ENCODE measurements at places on chromosomes 6 and 20.

DNA sequence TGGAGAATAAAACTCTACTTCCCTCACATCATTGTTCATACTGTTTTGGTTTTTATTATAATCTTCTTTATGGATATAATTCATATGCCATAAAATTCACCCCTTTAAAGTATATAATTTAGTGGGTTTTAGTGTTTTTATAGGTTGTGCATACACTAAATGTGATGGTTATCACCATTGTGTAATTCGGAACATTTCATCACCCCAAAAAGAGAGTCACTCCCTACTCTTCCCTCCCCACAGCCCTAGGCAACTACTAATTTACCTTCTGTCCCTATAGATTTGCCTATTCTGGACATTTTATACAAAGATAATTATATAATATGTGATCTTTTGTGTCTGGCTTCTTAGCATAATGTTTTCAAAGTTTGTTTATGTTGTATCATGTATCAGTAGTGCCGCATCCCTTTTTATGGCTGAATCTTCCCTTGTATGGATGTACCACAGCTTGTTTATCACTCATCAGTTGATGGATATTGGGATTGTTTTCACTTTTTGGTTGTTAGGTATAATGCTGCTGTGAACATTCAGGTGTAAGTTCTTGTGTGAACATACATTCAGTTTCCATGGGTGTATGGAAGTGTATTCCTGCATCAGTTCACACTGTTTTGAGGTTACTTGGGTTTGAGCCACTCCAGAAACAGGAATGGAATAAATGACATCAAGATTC lies 4.2 kb downstream of the TM9SF4 start:
- DNase-seq = no peak

GRCh38 chr20:32140603-32141002 lies 31.1 kb downstream of the TM9SF4 start:
- no peak for DNase-seq

GRCh38 chr20:5843054-5843592 lies 92.9 kb downstream of the SHLD1 start:
- no peak for DNase-seq

DNA sequence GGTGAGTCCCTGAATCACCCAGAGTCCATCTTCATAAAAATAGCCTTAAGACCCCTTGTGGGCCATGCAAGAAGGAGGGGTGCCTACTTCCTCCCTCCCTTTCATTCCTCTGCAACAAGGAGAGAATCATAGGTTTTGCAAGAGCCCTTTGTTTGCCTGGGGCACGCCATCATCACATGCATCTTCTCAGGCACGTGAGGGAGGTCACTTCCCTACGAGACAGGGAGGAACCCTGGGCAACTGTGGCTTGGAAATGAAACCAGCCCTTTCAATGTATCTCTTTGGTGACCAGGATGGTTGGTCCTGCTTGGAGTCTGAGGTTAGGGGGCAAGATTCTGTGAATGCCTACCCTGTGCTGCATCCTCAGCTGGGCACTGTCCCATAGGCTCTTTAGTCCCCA lies 194.8 kb downstream of the MAFB start:
- no peak for DNase-seq

GRCh38 chr20:51554538-51555165 lies 12.1 kb upstream of the NFATC2 start:
- no peak for DNase-seq

GRCh38 chr20:13422637-13423036 lies 201.6 kb downstream of the ISM1 start:
- DNase-seq = no peak

GRCh38 chr6:56913285-56914074 lies 41.4 kb upstream of the BEND6 start:
- no peak for DNase-seq

GRCh38 chr6:152129691-152130151 lies 322.2 kb downstream of the ESR1 start:
- DNase-seq = no peak

DNA sequence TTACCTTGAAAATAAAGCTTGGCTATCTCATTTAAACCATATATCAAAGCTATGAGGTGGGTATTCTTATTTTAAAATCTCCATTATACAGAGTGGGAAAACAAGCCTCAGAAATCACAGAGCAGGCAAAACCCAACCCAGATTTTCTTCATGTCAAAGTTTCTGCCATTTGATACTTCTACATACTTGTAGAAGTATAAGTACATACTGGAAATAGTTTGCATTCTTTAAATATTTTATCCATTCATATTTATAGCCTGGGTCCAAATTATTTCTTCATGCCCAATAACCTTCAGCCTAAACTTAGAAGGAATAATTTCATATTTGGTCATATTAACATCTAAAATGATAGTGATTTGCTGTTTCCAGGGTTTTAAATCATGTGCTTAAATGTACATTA lies 61.8 kb downstream of the MLIP start:
- DNase-seq = no peak

GRCh38 chr6:73036689-73037088 lies 188.6 kb downstream of the KHDC1L start:
- DNase-seq = no peak

Measured in upper lobe of right lung (tissue), 1 donor.